ENCODE measurements at places on chromosomes 2 and 18.
A peak's percentile ranks its signal among the peaks of the same experiment; 100 is the strongest.

DNA sequence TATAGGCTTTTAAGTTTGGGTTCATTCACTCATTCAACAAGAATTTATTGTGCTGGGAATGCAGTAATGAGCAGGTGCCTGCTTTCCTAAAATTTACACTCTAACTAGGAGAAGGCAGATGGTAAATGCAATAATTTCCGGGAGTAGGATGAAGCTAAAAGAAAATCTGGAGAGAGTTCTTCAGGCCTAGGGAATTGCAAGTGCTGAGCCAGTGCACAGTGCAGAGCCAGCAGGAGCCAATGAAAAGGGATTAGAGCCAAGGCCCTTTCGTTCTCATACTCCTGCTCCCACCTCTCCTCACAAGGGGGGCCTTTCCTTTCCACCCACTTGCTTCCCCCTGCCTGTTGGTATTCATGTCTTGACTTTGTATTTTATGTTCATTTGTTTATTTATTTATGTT, 55.1 kb downstream of the CFAP221 start:
- DNase-seq, result no peak

- DNase-seq, result no peak
Observed at GRCh38 chr2:105580870-105581554, 163.7 kb upstream of the NCK2 start.

DNA sequence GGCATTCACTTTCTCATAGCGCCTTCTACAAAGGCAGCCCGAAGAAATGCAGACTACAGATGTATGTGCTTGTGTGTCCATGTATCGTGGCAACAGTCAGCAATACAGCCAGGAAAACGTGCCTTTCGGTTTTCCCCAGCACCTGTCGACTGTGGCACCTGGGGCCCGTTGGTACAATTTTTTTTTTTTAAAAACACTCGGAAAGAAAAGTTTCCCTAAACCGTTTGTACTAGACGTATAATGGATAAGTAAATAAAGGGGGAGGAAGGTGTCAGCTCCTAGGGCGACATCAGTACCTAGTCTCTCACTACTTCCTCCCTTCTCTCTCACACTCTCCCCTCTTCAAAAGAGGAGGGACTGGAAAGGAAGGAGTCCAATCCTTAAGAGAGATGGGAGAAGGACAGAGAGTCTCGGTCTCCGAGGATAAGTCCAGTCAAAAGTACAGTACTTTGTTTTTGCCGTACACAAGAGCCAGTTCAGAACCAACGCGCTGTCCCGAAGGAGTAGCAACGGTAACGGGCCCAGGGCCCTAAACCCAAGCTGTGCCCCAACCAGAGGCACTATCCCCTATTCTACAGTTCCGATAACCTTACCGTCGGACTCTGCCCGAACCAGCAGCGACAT, 759 bp downstream of the PPP4R3B start:
- peak; percentile 14 for DNase-seq

DNA sequence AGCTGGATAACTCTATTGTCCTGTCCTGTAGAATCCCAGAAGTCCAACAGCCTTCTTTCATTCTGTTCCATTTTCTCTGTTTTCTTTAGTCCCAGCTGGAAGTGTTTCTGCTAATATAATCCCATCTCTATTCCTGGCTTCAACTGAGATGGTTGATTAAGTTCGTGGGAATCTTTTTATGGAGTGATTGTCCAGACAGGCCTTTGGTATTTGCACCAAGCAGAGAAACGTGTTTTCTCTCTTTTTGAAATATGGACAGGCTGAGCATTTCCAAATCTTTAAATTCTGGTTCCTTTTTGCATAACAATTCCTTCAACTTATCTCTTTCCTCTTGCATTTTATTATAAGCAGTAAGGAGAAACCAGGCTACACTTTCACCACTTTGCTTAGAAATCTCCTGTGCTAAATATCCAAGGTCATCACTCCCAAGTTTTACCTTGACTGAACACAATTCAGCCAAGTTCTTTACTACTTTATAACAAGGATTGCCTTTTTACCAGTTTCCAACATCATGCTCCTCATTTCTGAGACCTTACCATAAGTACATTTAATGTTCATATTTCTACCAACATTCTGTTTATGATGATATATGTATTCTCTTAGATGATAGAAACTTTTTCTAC, 108.8 kb downstream of the ZFP36L2 start:
- no peak for DNase-seq
